T-helper 2 cell (primary cell): ENCODE measurements at places on chromosomes 11 and 22.

DNA sequence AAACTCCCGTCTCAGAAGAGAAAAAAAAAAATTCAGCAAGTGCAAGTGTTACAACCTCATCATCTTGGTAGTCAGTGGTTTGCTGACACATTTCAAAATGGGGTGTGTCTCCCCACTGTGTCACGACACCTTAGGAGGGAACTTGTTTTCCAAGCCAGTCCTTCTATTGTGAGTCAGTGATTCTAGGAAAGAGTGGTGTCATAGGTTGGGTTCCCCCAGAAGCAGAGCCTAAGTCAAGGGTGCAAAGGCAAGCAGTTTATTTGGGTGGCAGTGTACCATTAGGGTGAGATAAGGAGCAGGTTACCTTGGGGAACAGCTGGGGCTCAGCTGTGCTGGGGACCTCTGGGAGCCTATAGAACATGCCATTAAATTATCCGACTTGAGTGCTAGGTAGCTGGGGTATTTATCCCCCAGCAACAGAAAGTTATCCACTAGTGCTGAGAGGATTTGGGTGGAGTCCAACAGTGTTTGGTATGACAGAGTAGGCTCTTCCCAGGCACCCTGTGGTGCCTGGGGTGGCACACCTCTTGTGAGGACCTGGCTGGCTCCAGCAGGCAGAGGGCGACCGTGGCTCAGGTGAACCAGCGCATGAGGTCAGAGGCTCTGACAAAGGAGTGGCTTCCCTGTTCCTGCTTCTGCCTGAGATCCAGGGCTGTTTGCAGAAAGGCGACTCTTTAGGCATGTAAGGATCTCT is 41.7 kb downstream of the KIAA1671 start:
- DNase-seq = no peak

GRCh38 chr22:42841444-42841843 is 15.6 kb downstream of the ARFGAP3 start:
- DNase-seq = no peak

- DNase-seq = no peak
These were observed 40.6 kb upstream of the RCN1 start for GRCh38 chr11:32050264-32050663.

DNA sequence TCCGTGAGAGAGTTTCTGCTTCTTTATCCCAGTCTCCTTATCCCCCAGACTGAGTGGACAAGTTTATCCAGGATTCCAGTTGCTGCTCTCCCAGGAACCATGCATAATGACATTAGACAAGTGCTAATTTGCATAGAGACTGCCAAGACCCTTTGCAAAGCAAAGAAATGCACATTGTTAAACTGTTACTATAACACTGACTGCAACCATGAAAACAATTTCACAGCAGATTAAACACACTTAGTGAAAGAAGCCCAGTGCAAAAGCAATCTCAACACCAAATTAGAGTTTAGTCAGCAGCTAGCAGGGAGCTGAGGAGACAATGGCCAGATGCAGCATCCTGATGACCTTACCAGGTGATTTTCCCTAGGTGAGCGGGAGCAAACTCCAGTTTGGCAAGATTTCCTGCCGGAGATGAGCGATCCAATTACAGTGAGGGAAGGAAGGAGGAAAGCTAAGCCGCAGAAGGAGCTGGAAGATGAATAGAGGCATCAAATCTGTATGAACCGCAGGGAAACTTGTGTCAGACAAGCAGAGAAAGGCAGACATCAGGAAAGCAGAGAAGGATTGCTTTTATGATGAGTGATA is 273.8 kb upstream of the B3GAT1 start:
- no peak for DNase-seq

GRCh38 chr11:129319201-129319600 is 56.4 kb upstream of the BARX2 start:
- no peak for DNase-seq

DNA sequence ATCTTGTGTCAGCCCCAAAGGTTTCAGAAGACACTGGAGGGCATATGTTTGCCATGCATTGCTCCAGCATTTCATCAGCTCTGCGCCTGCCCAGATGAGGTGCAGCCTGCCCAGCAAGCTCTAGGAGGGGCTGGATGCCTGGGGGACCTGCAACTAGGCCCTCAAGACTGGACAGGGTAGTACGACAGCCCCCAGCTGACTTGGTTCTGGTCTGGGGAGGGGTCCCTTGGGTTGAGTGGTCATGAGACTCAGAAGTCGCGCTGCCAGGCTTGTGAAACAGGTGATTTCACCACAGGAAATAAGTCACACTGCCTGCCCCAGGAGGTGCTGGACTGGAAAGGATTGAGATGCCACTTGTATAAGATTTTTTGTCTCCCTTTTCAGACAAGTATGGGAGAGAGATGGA is 23.4 kb downstream of the TPBGL start:
- DNase-seq = no peak

DNA sequence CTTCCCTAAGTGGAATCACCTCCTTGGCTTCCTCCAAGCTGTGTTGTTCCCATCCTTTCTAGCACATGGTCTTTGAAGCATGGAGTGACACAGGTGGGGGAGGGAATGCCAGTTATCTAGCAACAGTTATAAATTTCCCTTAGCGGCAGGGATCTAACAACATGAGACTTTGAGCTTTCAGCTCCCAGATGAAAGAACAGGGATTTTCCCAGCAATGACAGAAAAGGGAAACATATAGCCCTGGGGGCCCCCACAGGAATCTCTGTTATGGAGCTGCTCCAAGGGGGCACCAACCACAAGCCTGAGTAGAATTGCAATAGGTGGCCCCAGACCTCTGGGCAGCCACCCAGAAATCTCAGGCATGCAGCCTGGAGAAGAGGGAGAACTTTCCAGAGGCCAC is 163.0 kb downstream of the GRIK4 start:
- DNase-seq = no peak

- DNase-seq = no peak
These were observed 182.2 kb upstream of the SYT13 start for GRCh38 chr11:45468267-45468856.

DNA sequence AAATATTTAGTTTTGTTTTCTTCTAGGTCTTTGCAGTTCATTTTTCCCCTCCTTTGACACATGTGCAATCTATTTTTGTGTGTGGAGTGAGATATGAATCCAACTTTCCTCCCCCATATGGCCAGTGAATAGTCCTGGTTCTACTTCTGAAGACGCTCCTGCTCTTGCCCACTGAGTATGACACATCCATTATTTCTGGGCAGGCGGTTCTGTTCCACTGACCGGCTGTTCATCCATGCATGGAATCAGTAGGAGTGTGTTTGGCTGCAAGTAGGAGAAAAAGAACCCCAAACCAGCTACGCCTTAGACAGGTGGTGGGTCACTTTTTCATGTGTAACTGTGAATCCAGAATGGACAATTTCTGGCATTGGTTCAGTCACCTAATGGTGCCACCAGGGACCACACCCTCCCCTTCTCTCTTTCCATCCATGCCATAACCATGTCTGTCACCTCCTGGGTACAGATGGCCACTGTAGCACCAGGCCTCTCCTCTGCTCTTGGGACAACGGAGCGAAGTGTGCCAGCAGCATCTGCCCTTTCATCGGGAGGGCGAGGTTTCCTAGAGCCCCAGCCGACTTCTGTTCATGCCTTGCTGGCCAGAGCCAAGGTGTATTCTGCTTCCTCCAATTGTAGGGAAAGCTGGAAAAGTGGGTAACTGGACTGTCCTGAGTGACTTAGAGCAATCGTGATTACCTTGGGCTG is 67.4 kb upstream of the SLC22A12 start:
- DNase-seq = no peak

GRCh38 chr11:67311556-67312082 is 8.3 kb downstream of the SSH3 start:
- DNase-seq = no peak

DNA sequence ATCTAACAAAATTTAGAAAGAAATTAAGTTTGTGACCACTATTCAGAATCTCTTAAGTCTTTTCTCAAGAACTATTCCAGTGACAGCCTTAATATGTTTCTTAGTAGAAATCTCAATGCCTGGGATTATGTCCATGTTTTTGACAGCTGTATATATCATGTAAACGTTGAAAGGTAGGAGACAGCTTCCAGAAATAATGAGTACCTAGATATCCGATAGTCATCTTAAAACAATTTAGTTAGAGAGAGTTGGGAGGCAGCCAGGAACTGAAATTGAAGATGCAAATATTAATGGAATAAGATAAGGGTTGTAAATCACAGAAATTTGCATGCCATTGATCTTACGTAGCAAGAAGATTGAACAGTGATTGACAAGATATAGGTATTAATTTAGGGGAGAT is 955.2 kb downstream of the JRKL start:
- DNase-seq = no peak

DNA sequence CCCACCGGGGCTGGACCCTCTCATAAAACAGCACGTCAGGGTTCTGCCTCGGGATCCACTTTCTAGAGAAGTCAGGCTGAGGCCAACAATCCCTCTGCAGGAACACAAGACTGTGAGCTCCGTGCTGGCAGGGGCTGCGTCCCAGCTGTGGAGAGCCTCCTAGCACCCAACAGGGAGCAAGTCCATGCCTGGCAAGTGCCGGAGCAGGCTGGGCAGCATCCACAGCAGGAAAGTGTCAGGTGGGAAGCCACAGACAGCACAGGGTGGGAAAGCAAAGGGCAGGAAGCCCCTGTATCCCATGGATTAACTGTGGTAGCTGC is 682.3 kb downstream of the TBC1D22A start:
- DNase-seq = no peak

GRCh38 chr11:36300650-36301049 is 4.6 kb downstream of the PRR5L start:
- DNase-seq = no peak

GRCh38 chr11:1770528-1770927 is 6.8 kb upstream of the CTSD start:
- no peak for DNase-seq

DNA sequence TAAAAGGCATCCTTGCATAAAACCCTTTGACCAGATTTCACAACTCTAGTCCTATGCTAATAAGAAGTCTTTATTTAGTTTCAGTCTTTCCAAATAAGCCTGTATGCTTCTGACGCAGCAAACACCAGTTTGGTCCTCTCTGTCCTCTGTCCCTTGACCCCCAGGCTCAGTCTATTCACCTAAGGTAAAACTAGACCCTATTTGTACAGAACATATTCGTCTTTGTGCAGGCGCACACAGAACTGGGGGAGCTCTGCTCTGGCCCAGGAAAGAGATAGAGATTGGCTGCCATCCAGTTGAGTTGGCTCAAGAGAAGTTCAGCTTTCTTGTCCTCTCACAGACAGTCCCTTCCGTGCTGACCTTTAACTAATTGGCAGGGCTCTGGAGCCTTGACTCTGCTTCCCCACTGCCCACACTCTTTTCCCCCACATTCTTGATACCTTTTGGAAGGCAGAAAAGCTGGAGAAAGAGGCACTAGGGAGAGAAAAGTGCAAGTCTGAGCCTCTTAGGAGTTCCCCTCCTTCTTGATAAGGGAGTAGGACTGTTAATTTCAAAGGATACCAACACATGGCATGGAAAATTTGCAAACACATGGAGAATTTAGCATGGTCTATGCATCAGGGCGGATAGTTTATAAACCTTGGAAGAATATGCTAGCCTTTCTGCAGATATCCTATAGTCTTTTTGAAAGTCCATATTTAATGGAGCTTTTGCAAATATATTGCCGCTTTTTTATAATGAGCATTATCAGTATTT is 21.2 kb upstream of the PSMA1 start:
- DNase-seq = no peak

GRCh38 chr11:106021181-106021966 is 666 bp downstream of the MSANTD4 start:
- no peak for DNase-seq

GRCh38 chr11:820655-821511 is 2.2 kb downstream of the PNPLA2 start:
- no peak for DNase-seq

DNA sequence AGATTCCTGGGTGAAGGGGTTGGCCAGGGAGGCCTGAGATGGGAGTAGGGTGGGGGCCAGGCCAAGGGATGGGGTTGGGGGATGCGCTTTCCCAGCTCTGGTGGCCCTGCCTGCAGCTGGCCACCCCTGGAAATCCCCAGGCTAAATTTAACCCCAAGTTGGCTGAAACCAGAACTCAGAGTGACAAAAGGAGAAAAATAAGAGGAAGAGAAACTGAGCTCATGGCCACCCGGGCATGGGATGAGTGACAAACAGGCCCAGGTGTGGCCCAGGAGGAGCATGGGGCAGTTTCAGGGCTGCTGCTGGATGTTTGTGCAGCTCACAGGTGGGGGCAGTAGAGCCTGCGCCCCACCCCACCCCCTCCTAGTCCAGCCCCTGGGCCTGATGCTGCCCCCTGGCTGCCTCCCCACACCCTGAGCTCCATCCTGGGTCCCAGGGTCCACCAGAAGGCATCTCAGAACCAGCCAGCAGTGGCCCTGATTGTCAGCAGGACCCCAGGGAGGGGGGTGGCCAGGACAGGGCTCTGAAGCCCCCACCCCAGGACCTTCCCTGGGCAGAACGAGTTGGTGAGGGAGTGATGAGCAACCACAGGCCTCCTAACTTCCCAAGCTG is 48.0 kb downstream of the IGLL5 start:
- DNase-seq = no peak

DNA sequence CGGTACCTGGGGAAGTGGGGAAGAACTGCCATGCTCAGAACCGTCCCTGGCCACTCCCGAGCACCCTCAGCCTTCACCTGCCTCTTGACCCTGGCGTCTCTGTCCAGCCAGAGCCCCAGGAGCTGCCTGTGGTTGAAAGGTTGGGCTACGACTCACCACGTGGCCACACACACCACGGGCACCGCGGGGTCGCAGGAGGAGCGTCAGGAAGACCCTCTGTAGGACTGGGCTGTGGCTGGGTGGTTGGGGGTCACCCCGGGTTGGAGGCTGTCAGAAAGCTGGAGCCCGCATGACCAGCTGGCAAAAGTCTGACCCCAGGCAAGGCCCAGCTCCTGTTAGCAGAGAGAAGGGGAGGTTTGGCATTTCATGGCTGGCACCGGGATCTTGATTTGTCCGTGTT is 11.5 kb downstream of the KRTAP5-5 start:
- no peak for DNase-seq

- DNase-seq = no peak
These were observed 89.0 kb downstream of the SLC1A2 start for GRCh38 chr11:35330156-35330889.

- DNase-seq = no peak
These were observed 23.6 kb downstream of the ALX4 start for GRCh38 chr11:44286268-44286880.

DNA sequence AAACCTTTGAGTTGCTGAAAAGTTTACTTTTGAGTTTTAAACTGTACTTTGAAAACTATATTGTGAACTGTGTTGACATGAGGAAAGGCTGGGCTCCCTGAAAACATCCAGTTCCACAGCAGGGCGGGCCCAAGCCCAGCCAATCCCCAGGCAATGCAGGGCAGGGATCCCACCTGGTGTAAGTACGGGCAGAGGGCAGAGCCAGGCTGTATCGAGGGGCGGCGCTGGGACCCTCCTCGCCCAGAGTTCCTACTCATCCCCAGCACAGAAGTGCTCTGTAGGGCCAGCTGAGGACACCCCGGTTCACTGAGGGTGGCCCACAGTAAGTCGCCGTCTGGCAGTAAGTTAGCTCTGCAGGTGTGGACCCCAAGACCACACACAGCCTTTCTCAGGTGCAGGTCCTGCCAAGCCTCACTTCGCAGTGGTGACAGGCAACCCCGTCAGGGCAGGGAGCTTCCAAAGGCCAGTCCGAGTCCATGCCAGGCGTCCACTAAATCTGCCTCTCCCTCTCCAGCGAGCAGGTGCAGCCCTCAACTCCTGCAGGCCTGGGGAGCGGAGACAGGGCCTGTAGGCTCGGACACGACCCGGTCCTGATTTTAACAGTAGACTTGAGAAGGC is 6.3 kb downstream of the RASSF7 start:
- no peak for DNase-seq

GRCh38 chr22:31142285-31142684 is 2.0 kb upstream of the PLA2G3 start:
- no peak for DNase-seq

- no peak for DNase-seq
These were observed 144.6 kb upstream of the RASSF10 start for GRCh38 chr11:12864316-12865156.
